Activated CD4-positive, alpha-beta T cell treated with anti-CD3 and anti-CD28 coated beads for 1 hour (primary cell): ENCODE measurements at places on chromosomes 3 and 15.

GRCh38 chr15:70133296-70133695 is 35.6 kb upstream of the TLE3 start:
- DNase-seq = no peak

DNA sequence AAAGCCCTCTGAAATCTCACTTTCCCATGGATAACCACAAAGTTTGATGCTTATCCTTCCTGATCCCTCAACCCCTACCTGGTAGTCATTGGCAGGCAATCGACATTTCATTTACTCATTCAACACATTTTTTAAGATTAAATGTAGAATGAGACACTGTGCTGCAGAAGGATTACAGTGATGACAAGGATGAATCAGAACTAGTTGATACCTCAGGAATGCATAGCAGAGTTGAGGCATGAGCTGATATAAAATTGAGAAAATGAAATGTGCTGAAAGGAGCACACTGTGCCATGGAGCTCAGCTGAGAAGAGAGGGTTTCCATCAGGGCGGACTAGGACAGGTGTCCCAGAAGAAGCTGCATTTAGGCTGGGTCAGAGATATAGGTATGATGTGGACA is 48.9 kb upstream of the ACTL6A start:
- no peak for DNase-seq

GRCh38 chr3:97830638-97831037 is 8.8 kb downstream of the CRYBG3 start:
- DNase-seq = no peak

DNA sequence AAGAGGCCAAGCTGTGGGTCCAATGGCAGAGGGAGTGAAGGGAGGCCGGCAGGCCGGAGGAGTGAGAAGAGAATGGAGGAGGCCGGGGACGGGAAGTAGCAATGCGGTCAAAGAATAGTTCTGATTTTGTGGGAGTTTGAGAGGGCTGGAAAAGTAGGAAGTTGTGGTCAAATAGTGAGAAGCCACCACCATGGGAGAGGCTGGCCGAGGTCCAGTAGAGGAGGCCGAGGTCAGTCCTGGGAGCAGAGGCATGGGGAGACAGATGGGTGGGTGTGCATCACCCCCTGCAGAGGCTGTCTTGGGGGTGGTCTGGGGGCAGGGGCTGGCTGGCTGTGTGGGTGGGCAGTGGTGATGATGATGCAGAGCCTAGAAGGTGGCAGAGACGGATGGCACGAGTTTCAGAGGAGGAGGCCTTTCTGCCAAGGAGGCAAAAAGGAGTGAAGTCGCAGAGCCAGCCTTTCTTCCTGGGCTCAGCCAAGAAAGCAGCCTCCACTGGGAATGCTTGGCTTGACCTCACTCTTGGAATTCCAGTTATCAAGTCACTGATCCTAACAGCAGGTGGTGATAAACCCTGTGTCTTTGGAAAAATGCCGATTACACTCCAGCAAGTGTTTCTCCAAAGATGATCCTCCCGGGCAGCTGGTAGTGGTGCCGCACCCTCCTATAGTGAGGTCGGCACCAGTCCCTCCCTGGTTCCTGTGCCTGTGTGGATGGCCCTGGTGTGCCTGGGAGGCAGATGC is 57.3 kb downstream of the ARNT2 start:
- no peak for DNase-seq

GRCh38 chr15:70262591-70263274 is 165.0 kb upstream of the TLE3 start:
- no peak for DNase-seq

DNA sequence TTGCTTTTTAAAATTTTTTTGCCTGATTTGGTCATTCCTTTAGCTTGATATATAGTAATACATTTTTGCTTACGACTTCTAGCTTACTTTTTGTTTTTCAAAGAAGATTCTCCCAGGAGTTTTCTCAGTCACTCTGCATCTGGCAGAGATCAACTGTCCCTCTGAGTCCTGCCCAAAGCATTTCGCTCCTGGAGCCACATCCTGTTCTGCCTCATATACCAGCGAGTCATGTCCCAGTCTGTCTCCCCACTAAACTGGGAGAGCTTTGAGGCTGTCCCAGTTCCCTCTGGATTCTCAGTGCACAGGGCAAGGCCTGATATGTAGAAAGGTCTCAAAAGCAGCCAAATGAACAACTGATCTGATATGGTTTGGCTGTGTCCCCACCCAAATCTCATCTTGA is 326.3 kb downstream of the ARRDC4 start:
- no peak for DNase-seq

- no peak for DNase-seq
Measured at GRCh38 chr15:77329202-77329601, 90.7 kb downstream of the PEAK1 start.

GRCh38 chr15:88657326-88658069 is 18.7 kb downstream of the ISG20 start:
- no peak for DNase-seq

GRCh38 chr15:84981054-84981710 is 474 bp upstream of the PDE8A start:
- peak; percentile 94 for DNase-seq

GRCh38 chr3:32239307-32240158 is 1.1 kb downstream of the CMTM8 start:
- DNase-seq = no peak
